ENCODE measurements at places on chromosomes 7 and 10. TPM values are rescaled to one million over a fixed set of nuclear protein-coding genes. Genes with fewer than 3 reads are reported as not detected.
A peak's percentile ranks its signal among the peaks of the same experiment; 100 is the strongest.

PROSER2 gene
- polyA plus RNA-seq = 5.1 TPM

DNA sequence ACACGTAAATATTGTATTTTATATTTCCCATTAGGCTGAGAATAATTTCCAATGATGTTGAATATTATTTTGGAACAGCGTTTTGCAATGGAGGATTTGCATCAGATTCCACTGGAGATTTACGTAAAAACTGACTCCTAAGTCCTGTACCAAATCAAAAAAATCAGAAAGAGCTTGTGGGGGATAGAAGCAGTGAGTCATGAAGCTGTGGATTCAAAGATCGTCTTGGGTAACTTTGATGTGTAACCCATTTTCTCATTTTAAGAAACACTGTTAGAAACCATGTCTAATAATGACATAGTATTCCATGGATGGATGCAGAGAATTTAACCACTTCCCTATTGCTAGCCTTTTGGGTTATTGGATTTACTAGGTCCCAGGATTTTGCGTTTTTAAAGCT, 158.6 kb downstream of the INHBA start:
- H3K27me3 ChIP-seq = no peaks in the 10 kb centered on the region
- no peaks in the 10 kb centered on the region for H3K4me1 ChIP-seq
- no peak overlapping the region for H3K27ac ChIP-seq
- no peaks in the 10 kb centered on the region for H3K36me3 ChIP-seq
- no peak for DNase-seq

DNA sequence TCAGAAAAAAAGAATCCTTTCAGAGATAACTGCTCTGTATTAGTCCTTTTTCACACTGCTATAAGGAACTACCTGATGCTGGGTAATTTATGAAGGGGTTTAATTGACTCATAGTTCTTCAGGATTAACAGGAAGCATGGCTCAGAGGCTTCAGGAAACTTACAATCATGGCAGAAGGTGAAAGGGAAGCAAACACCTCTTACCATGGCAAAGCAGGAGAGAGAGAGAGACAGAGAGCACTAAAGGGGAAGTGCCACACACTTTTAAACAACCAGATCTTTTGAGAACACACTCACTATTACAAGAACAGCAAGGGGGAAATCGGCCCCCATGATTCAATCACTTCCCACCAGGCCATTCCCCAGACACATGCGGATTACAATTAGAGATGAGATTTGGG, 114.2 kb downstream of the TES start:
- no peak for DNase-seq
- no peak overlapping the region for H3K4me3 ChIP-seq
- no peak overlapping the region for H3K27ac ChIP-seq
- no peaks in the 10 kb centered on the region for H3K36me3 ChIP-seq
- H3K27me3 ChIP-seq = no peaks in the 10 kb centered on the region
- no peaks in the 10 kb centered on the region for H3K4me1 ChIP-seq

GRCh38 chr7:120857588-120858573, at the start of gene TSPAN12:
Gene TSPAN12 (minus strand): TSS chr7:120858144. CDS start chr7:120856763, 1,381 bp downstream.
- DNase-seq = peak; percentile 93
- H3K27ac ChIP-seq = peak within 1 kb of the TSS; percentile 96
- H3K4me3 ChIP-seq = peak within 1 kb of the TSS; percentile 73
- no peaks in the 10 kb centered on the region for H3K27me3 ChIP-seq
- H3K4me1 ChIP-seq = peaks cover 9% of the 10 kb centered on the region
- H3K36me3 ChIP-seq = no peaks in the 10 kb centered on the region

GRCh38 chr7:130683026-130683425, 3.3 kb downstream of the TSGA13 start:
- no peaks in the 10 kb centered on the region for H3K4me1 ChIP-seq
- no peaks in the 10 kb centered on the region for H3K27me3 ChIP-seq
- no peak for DNase-seq
- no peaks in the 10 kb centered on the region for H3K36me3 ChIP-seq
- no peak overlapping the region for H3K4me3 ChIP-seq

- H3K36me3 ChIP-seq = no peaks in the 10 kb centered on the region
- no peak for DNase-seq
- no peak overlapping the region for H3K27ac ChIP-seq
- no peaks in the 10 kb centered on the region for H3K4me1 ChIP-seq
- H3K4me3 ChIP-seq = no peak overlapping the region
- no peaks in the 10 kb centered on the region for H3K27me3 ChIP-seq
These were observed 390.3 kb upstream of the MBL2 start for GRCh38 chr10:53162856-53163255.

DNA sequence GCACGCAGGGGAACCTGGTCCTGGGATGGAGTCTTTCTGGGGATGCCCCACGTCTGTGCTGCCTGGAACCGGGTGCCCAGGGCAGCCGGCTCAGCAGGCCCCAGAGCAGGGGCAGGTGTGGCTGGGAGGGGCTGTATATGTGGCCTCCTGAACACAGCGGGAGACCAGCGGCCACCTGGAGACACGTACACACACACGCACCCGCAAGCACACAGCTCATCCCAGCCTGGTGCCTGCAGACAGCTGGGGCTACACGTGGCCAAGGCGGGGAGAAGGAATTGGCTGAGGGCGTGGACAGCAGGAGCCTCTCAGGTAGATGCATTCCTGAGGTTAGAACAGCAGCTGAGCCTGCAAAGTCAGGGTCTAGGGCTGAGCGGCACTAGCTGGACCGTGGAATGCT, 14.0 kb downstream of the ADAM8 start:
- H3K4me1 ChIP-seq = peaks cover 35% of the 10 kb centered on the region
- no peak overlapping the region for H3K4me3 ChIP-seq
- no peak overlapping the region for H3K27ac ChIP-seq
- H3K27me3 ChIP-seq = peaks cover 17% of the 10 kb centered on the region
- H3K36me3 ChIP-seq = no peaks in the 10 kb centered on the region
- no peak for DNase-seq

- no peak for DNase-seq
- no peaks in the 10 kb centered on the region for H3K4me1 ChIP-seq
- no peak overlapping the region for H3K4me3 ChIP-seq
- no peaks in the 10 kb centered on the region for H3K36me3 ChIP-seq
These were observed 72.7 kb downstream of the ZWINT start for GRCh38 chr10:56288403-56288802.

DNA sequence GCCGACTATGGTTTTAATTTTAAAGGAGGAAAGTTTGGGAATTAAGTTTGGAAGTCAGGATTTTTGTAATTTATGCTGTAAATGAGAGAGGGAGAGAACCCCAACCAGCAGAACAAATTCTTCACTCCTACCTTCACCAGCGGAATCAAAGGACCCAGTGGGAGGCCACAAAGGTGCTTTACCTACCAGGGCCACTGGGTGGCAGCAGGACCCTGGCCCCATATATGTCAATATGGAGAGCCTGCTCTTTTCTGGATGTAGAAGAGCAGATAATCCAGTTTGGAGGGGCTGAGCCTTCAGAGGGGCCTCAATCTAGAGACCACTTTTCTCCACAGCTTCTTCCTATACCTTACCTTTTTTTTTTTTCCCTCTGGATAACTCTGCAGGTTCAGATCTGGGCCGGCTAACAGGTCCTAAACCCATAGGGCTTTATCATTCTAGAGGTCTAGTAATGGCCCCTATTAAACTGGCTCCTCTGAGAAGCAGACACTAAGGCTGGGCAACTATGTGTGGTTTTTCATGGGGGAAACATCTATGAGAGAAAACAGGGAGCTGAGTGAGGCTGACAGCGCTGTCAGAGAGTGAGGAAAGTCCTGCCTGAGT, 8.5 kb upstream of the SCD start:
- H3K4me1 ChIP-seq = peaks cover 12% of the 10 kb centered on the region
- H3K4me3 ChIP-seq = no peak overlapping the region
- no peak overlapping the region for H3K27ac ChIP-seq
- H3K36me3 ChIP-seq = no peaks in the 10 kb centered on the region
- peak; percentile 62 for DNase-seq
- H3K27me3 ChIP-seq = peaks cover 5% of the 10 kb centered on the region

DNA sequence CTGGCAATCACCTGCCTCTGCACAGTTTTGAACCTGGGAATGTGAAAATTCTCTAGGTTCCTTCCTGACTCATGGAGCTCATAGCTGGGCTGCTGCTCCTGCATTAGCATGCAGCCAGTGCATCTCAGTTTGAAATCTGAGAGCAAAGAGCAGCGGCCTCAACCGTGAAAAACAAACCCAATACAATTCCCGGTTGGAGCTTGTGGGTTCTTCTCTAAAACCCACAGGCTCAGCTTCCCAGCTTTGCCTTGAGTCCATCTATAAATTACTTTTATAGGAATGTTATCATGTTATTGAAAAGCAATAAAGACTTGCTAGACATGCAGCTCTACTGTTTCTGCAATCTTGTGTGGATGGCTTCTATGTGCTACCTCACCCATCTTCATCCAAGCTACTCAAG, 191.7 kb downstream of the CXCL12 start:
- H3K27me3 ChIP-seq = no peaks in the 10 kb centered on the region
- H3K27ac ChIP-seq = no peak overlapping the region
- H3K4me3 ChIP-seq = no peak overlapping the region
- no peak for DNase-seq
- H3K36me3 ChIP-seq = no peaks in the 10 kb centered on the region
- H3K4me1 ChIP-seq = peaks cover 17% of the 10 kb centered on the region
